Inflammatory macrophage treated with lipopolysaccharide for 1 hour (primary cell): ENCODE measurements at places on chromosomes 3 and 15.

DNA sequence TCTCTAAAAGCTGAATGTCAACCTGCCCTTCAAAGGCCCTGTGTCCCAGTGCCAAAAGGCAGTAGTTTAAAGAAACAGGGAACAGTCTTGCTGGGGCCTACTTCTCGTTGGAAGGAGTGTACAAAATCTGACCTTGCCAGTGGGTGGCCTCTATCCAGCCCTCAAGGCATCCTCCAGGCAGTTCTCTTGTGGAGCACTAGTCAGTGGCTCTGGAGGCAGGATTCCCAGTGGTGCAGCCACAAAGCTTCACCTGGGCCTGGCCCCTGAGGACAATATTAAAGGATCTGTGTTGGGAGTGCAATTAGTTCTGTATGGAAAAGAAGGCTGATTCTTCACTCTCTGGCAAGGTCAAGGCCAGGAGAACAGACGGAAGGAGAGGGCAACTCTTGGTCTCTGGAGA is 237.8 kb upstream of the ADAMTS9 start:
- DNase-seq, result no peak

- no peak for DNase-seq
These were observed 20.8 kb downstream of the CORO2B start for GRCh38 chr15:68599560-68600071.

- no peak for DNase-seq
These were observed 34.0 kb upstream of the CCK start for GRCh38 chr3:42300013-42300412.

- no peak for DNase-seq
These were observed 13.3 kb downstream of the ARMC8 start for GRCh38 chr3:138200424-138200823.

- DNase-seq, result no peak
These were observed 31.2 kb downstream of the SLC22A14 start for GRCh38 chr3:38313263-38313662.

DNA sequence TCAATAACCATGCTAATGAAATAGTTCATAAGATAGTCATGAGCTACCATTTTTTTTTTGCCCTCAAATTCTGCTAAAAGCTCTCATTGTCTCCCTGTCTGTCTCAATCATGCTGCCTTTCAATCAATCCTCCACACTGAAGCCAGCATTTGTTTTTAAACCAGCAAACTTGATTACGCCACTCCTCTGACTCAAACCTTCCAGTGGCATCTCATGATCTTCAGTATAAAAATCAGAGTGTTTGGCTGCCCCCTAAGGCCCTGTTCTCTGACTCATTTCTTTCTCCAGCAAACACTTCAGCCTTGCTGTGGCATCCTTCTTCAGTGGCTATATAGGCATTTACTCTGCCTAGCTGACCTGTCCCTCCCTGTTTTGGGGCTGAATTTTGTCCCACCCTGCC is 36.0 kb upstream of the EOMES start:
- DNase-seq, result peak; percentile 1

GRCh38 chr15:50848349-50848748 is 60.1 kb upstream of the AP4E1 start:
- no peak for DNase-seq

GRCh38 chr3:189966843-189967242 is 153.9 kb downstream of the P3H2 start:
- DNase-seq, result peak; percentile 7

- peak; percentile 72 for DNase-seq
These were observed 14.1 kb downstream of the APH1B start for GRCh38 chr15:63291507-63291906.

GRCh38 chr3:139560411-139560810 is 20.9 kb upstream of the RBP1 start:
- no peak for DNase-seq

DNA sequence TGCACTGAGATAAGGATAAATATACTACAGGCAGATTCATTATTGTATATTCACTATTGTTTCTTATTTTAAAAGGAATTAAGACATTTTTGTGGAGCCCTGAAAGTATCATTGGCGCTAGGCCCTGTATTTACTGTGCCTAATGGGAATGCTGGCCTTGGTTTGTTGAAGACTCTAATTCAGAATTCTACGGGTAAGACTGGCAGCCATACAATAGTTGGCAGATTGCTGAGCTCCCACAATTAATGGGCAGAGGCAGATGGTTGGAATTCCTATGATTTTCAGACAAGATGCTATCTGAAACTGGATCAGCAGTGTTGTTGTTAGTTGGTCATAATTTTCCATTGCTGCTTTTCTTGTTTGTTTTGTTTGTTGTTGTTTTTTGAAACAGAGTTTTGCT is 14.7 kb downstream of the PGBD4 start:
- DNase-seq, result no peak

- DNase-seq, result no peak
These were observed 120.0 kb downstream of the ATG7 start for GRCh38 chr3:11392014-11392859.

- DNase-seq, result peak; percentile 16
These were observed 483 bp downstream of the MEX3B start for GRCh38 chr15:82045179-82045891.

- DNase-seq, result no peak
These were observed 9.2 kb downstream of the TRIP4 start for GRCh38 chr15:64396789-64397188.

DNA sequence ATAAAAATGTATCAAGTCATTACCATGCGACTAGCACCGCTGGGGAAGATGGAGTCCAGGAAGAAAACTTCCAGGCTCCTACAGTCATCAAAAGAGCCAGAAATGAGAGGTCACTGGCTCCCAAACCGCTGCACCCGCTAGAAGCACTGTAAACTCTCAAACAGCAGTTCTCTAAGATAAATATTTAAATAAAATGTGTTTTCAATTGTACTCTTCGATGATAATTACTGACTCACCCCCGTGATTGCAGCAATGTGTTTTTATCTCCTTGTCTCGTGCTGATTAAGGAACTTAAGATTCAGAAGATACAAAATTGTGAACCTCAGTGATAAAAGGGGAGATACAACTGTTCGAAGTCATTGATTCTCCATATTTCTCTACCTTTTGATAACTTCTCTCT is 45.8 kb upstream of the FOXP1 start:
- DNase-seq, result no peak

- DNase-seq, result no peak
These were observed 115.2 kb downstream of the CLASP2 start for GRCh38 chr3:33602829-33603228.

GRCh38 chr15:80578206-80578595 is 116.9 kb upstream of the ABHD17C start:
- no peak for DNase-seq

DNA sequence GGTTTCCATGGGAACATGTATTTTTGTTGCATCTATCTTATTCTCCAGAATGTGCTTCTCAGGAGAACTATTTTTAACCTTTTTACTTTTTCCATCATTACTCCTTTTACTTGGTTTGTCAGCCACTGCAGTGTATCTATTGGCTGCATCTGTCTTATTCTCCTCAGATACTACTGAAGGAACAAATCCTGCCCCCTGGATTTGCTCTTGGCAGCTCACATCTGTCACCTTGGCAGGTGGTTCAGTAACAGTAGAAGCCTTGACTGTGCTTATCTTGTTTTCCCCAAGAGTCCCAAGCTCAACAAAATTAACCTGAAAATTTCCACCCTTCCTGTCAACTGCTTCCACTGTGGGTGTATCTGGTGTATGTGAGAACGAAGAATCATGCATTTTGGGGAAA is 106.0 kb downstream of the MAP4 start:
- no peak for DNase-seq

GRCh38 chr3:46025139-46025538 is 2.1 kb downstream of the XCR1 start:
- no peak for DNase-seq

DNA sequence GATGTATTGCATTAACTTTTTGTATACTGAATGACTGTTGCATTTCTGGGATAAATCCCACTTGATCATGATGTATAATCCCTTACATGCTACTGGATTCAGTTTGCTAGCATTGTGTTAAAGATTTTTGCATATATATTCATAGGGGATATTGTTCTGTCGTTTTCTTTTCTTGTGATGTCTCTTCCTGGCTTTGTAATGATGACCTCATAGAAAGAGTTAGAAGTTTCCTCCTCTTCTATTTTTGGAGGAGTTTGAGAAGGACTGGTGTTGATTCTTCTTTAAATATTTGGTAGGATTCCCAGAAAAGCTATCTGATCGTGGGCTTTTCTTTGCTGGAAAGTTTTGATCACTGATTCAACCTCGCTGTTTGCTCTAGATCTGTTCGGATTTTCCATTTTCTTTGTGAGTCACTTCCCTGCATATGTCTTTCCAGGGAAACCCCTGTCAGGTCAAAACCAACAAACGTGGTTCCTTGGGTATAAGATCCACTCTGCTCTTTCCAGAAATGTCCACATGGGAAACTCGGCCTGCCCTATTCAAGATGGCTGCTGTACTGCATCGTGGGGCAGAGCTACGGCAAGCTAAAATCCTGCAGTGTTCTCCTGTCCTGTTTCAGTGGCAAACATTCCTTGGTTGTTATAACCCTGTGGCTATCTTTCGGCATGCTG is 120.4 kb downstream of the GABRG3 start:
- no peak for DNase-seq

GRCh38 chr15:65812916-65813315 is 20.8 kb upstream of the DENND4A start:
- no peak for DNase-seq

DNA sequence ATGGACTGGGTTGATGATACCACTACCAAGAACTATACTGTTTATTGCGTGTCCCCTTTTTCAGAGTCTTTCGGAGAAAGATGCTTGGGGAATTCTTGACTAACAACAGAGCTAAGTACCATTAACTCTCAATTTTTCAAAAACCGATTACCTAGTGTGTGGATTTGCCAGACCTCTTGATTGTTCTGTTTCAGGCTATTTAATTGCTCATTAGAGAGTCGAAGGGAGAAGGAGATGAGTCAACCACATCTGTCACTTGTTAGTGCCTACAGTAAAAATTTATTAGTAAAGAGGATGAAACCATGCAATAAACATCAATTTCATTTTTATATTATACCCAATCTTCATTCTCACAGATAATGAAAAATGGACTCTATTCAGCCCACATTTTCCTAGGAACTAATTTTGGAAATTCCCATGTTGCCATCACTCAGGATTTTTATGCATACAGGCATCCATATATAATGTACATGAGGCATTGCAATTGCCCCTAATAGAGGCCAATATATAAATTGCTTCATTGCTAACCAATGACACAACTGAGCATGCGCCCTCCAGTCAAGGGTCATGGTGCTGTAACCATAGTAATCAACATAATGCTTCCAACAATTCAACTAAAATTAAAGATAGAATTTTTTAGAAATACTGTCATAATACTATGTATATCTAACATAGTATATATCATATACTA is 541.7 kb downstream of the TBL1XR1 start:
- no peak for DNase-seq

GRCh38 chr15:64894395-64895056 is 17.2 kb upstream of the ANKDD1A start:
- DNase-seq, result no peak

DNA sequence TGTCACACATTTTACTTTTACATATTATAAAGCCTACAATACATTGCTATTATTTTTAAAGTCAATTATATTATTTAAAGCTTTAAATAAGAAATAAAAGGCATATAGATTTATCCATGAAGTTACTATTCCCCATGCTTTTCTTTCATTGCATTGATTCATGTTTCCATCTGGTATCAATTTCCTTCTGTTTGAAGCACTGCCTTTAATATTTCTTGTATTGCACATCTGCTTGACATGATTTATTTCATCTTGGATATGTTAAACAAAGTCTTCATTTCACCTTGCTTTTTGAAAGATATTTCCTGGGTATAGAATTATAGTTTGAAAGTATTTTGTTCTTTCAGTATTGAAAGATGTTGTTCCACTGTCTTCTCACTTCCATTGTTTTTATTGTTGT is 174.3 kb upstream of the MBNL1 start:
- no peak for DNase-seq

GRCh38 chr3:79361748-79362378 is 405.9 kb downstream of the ROBO1 start:
- DNase-seq, result peak; percentile 6

GRCh38 chr3:181782306-181782954 is 70.7 kb downstream of the SOX2 start:
- DNase-seq, result peak; percentile 77

- DNase-seq, result peak; percentile 12
These were observed 4.4 kb upstream of the ATP13A4 start for GRCh38 chr3:193559100-193559499.

GRCh38 chr15:63752075-63752684 is 81.6 kb downstream of the HERC1 start:
- peak; percentile 77 for DNase-seq

DNA sequence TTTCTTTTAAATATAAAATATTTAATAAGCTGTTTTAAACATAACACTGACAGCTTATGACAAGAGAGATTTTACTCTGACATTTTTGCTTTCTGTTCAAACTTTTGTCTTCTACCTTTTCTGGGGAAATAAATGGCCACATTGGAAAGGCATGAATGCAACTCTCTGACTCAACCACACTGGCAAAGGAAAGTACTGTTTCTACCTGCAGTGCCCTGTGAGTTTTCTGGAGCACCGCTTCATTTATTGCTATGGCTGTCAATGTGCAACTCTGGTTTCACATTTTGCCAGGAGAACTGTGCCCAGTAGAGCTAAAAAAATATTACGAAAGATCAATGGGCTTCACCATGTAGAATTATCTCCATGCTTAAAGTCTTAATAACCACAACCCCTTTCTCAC is 15.1 kb downstream of the PDZRN3 start:
- DNase-seq, result no peak

- DNase-seq, result no peak
These were observed 2.3 kb downstream of the CCK start for GRCh38 chr3:42263354-42264346.

GRCh38 chr3:127151992-127152650 is 40.8 kb upstream of the PRR23E start:
- no peak for DNase-seq

- DNase-seq, result no peak
These were observed 12.9 kb upstream of the TNFAIP8L3 start for GRCh38 chr15:51107612-51108011.

DNA sequence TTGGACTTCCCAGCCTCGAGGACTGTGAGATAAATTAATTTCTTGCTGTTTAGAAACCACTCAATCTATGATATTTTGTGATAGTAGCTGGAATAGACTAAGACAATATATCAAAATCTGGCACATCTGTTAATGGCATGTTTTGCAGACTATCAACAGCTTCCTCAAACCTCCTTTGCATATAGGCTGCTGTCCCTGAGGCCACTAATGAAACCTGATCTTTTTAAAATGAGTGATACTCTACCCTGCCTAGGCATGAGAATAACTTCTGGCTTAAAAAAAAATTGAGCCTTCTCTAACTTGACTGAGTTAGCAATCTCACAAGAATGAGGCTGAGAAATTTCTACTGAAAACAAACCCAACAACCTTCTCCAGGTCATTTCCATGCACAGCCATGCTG is 176.0 kb upstream of the CRBN start:
- DNase-seq, result no peak

DNA sequence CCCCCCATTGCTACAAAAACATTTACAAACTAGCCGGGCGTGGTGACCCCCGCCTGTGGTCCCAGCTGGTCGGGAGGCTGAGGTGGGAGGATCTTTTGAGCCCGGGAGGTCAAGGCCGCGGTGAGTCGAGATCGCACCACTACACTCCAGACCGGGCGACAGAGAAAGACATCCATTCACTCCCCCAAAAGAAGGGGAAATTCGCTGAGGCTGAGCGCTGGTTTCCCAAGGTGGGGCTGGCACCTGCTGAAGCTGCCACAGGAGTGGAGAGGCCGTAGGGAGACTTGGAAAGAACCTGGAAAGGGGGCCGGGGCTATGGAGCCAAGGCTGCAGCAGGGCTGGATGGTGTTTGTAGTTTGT is 732 bp upstream of the CRTC3 start:
- DNase-seq, result no peak

- no peak for DNase-seq
These were observed 1015.8 kb upstream of the EPHA6 start for GRCh38 chr3:95798628-95799027.

- no peak for DNase-seq
These were observed 25.6 kb downstream of the MITF start for GRCh38 chr3:69764861-69765260.
